Smooth muscle cell of the umbilical artery (primary cell): ENCODE measurements at places on chromosomes 5 and 9. TPM values are rescaled to one million over a fixed set of nuclear protein-coding genes. Genes with fewer than 3 reads are reported as not detected.

Gene TAF11L5
- total RNA-seq, result not detected in 2 replicates

Gene TMEM215
- total RNA-seq, result not detected in 2 replicates

Gene DDX4
- 0.05 TPM in 1 of 2 replicates, not detected in the other for total RNA-seq

Gene ZNF883
- total RNA-seq, result 1.2 and 3.2 TPM in 2 replicates

Gene NREP
- total RNA-seq, result 162 and 182 TPM in 2 replicates

Gene LMX1B
- total RNA-seq, result not detected in 2 replicates

Gene HTR1A
- total RNA-seq, result not detected in 2 replicates

Gene PCDHGB4
- 25.5 and 27.3 TPM in 2 replicates for total RNA-seq

Gene PCDHAC2
- total RNA-seq, result 0.30 and 0.32 TPM in 2 replicates

Gene SLC46A2
- total RNA-seq, result not detected in 2 replicates

Gene LCN2
- not detected in 2 replicates for total RNA-seq

Gene OR1Q1
- total RNA-seq, result not detected in 2 replicates

Gene TRPM3
- under 0.01 and 0.37 TPM in 2 replicates for total RNA-seq

Gene ZNF658
- total RNA-seq, result 3.1 and 4.5 TPM in 2 replicates

Gene PHAX
- 58.1 and 60.3 TPM in 2 replicates for total RNA-seq

Gene CDC25C
- total RNA-seq, result 0.30 and 2.4 TPM in 2 replicates

Gene LCN1
- 0.59 TPM in 1 of 2 replicates, not detected in the other for total RNA-seq

Gene FGF18
- 0.05 TPM in 1 of 2 replicates, not detected in the other for total RNA-seq

Gene SCAMP1
- total RNA-seq, result 89.6 and 105 TPM in 2 replicates

Gene MLANA
- 0.05 TPM in 1 of 2 replicates, not detected in the other for total RNA-seq

Gene GLIPR2
- total RNA-seq, result 29.2 and 44.5 TPM in 2 replicates

Gene MRPS27
- 60.9 and 64.0 TPM in 2 replicates for total RNA-seq

Gene PCDHA9
- total RNA-seq, result under 0.01 and 0.09 TPM in 2 replicates

Gene PHYHD1
- 2.1 and 3.4 TPM in 2 replicates for total RNA-seq

Gene PCA3
- total RNA-seq, result not detected in 2 replicates

Gene TOR4A
- total RNA-seq, result 19.0 and 33.5 TPM in 2 replicates

Gene RNF180
- total RNA-seq, result 7.4 and 15.2 TPM in 2 replicates

Gene LRRC70
- 0.83 and 1.2 TPM in 2 replicates for total RNA-seq

Gene PALM2AKAP2
- total RNA-seq, result 28.5 and 52.9 TPM in 2 replicates

Gene SMIM33
- total RNA-seq, result not detected in 2 replicates

Gene TAF11L8
- total RNA-seq, result not detected in 2 replicates

Gene FSTL4
- total RNA-seq, result not detected in 2 replicates

Gene RNF208
- 0.30 and 0.83 TPM in 2 replicates for total RNA-seq

Gene NKD2
- 0.59 TPM in 1 of 2 replicates, not detected in the other for total RNA-seq

Gene CCDC152
- total RNA-seq, result 0.30 and 1.6 TPM in 2 replicates

Gene IL31RA
- 0.46 and 1.5 TPM in 2 replicates for total RNA-seq

Gene ZFP37
- 1.9 and 2.4 TPM in 2 replicates for total RNA-seq
